Kidney epithelial cell (primary cell): ENCODE measurements at places on chromosomes 12 and 14. TPM values are rescaled to one million over a fixed set of nuclear protein-coding genes. Genes with fewer than 3 reads are reported as not detected.

DNA sequence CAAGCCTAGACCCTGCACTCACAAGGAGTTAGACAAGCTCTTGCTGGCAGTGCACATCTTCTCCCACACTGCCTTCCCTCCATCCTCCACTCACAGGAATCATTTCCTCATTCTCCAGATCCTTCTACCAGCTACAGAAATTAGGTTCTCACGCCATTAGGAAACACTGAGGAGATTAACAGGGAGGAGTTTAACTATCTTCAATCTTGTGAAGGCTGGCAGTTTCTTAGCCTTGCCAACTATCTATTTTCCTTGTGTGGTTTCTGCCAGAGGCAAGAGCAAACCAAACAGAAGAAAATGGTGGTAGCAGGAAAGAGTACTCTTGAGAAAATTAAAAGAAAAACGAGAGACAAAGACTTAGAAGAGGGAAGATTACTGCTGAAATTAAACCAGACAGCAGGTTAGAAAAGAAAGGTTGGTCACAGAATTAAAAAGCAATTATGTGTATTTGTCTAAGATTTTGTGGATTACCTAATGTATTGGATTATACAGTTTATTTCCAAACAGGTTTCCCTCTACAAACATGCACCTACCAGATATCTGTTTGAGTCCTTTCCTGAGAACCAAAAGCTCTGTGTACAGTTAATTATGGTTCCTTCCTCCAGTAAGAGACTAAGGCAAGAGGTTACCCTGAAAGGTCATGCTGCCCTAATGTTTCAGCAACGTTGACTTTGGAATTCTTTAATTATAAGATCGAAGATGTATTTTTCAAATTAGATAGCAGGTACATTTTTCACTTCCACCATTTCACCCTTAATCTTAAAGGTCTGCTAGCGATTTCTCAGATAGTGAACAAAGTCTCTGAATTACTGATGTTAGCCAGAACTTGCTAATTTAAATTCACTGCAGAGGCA is 5.0 kb downstream of the RERG start:
- DNase-seq: no peak

Gene ZDHHC22
- total RNA-seq: 0.21 TPM in 1 of 2 replicates, not detected in the other

GRCh38 chr14:33120341-33120740 is 181.7 kb downstream of the NPAS3 start:
- DNase-seq: peak; percentile 49

DNA sequence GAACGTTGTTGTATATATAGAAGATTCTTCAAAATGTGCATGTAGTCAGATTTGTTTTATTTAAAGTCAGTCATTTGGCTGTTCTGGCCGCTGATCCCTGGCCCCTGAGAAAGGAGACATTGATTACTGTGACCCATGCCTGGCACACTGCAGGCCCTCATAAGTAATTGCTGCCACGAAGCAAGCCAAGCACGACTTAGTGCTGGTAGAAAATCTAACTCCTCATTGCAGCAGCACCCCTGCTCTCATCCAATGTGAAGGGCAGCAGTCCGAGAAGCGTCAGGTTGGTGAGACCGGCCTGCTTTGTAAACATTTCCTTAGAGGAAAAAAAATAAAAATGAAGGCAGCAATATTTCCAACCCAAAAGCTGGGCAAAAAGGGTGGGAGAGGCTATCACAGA is 22.8 kb upstream of the TMTC2 start:
- DNase-seq: no peak

- no peak for DNase-seq
These were observed 26.7 kb downstream of the SOCS2 start for GRCh38 chr12:93599192-93599591.

Gene MFAP5
- total RNA-seq: 2.8 and 15.8 TPM in 2 replicates

Gene BDKRB1
- 0.17 TPM in 1 of 2 replicates, not detected in the other for total RNA-seq

Gene RIPK3
- 2.3 and 2.9 TPM in 2 replicates for total RNA-seq

- DNase-seq: no peak
These were observed 19.2 kb upstream of the EMP1 start for GRCh38 chr12:13177373-13177772.

DNA sequence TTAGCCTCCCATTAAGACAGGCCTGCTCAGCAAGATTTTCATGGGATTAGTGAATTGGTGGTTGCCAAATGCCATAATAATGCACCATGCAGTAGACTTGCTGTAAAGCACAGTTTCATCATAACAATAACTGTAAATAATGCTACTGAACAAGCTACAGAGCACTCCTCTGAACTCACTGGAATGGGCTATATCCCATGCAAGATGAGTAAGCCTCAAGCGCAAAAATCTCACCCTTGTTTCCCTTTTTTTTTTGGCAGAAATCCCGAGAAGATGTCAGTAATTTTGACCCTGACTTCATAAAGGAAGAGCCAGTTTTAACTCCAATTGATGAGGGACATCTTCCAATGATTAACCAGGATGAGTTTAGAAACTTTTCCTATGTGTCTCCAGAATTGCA is 145.9 kb upstream of the HIF1A start:
- DNase-seq: no peak

DNA sequence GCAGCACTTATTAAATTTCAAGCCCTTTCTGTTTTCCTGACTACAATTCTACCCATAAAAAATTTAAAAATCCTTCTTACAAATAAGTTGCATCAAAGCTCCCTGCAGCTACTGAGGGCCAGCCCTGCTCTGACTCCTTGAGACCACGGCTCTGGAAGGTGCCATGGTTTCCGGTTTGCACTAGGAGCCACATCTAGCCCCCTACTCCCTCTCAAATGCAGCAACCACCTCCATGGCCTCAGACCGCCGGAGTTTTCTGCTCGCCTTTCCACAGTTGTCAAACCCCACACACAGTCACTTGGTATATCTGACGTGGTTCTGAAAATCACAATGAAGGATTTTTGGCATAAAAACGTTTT is 30.1 kb downstream of the P2RX4 start:
- DNase-seq: no peak

DNA sequence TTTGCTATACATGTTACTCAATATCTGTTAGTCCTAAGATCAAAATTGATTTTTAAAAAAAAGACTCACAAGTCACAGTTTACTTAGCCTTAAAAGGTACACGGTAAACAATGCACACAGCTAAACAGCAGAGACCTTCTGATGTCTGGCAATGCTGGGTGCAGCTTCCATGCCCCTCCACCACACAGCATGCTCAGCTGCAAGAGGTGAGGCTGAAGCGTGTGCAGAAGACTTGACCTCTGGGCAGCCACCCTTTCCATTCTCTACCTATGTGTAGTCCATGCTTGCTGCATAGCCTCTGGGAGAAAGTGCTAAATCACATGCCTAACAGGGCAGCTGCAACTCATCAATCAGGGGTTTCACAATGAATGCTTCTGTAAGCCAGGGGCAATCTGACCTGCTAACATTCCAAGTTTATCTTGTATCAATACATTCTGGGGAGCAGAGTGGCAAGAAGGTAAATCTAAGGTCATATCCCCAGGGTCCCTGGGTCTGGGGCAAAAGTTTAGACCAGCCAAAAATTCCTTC is 44.5 kb upstream of the AMN1 start:
- no peak for DNase-seq

Gene GSC
- not detected in 2 replicates for total RNA-seq

Gene GSG1
- not detected in 2 replicates for total RNA-seq

Gene PAPLN
- 23.3 and 31.9 TPM in 2 replicates for total RNA-seq

DNA sequence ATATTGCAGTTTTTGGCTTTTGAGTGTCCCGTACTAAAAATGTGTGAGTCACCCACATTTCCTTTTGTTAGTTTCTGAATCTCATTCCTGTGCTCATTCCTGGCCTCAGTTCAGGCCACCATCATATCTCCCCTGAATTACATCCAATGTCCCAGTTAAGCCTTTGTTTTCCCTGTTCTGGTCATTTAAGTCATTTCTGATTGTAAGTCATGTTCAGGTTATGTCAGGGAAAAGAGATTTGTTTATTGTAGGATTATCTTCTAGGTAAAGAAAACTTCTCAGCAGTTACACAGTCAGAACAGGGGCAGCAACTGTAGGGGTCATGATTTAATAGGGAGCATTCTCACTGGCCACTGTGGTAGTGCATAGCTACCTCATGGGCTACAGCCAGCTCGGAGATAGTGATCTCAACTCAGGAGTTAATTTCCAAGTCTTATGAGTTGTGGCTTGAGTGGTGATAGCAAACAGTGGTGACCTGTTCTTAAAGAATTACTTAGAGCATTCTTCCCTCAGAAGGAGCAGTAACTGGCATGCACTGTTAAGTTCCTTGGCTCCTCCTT is 6.7 kb downstream of the DDX47 start:
- peak; percentile 92 for DNase-seq

GRCh38 chr14:52063052-52063462 is 5.8 kb downstream of the NID2 start:
- DNase-seq: no peak

DNA sequence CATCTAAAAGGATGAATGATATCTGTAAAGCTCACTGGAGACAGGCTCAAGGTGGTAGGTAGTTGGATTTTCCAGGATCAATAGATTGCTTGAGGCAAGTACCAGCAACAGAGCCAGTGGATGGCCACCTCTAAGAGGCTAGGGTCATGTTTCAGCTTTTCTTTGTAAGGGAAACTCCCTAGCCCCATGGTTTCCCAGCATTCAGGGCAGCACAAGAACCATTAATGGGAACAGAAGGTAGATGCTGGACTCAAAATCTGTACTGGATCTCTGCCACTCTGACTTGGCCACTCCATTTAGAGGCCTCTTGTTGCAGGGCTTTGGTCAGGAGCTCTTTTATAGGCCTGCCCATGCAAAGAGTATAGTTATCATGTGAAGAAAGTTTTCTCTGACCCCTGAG is 76.1 kb upstream of the DYRK2 start:
- no peak for DNase-seq
